ENCODE measurements at places on chromosomes 4 and X.

- DNase-seq: no peak
Measured at GRCh38 chr4:156109943-156110900, 156.6 kb upstream of the CTSO start.

DNA sequence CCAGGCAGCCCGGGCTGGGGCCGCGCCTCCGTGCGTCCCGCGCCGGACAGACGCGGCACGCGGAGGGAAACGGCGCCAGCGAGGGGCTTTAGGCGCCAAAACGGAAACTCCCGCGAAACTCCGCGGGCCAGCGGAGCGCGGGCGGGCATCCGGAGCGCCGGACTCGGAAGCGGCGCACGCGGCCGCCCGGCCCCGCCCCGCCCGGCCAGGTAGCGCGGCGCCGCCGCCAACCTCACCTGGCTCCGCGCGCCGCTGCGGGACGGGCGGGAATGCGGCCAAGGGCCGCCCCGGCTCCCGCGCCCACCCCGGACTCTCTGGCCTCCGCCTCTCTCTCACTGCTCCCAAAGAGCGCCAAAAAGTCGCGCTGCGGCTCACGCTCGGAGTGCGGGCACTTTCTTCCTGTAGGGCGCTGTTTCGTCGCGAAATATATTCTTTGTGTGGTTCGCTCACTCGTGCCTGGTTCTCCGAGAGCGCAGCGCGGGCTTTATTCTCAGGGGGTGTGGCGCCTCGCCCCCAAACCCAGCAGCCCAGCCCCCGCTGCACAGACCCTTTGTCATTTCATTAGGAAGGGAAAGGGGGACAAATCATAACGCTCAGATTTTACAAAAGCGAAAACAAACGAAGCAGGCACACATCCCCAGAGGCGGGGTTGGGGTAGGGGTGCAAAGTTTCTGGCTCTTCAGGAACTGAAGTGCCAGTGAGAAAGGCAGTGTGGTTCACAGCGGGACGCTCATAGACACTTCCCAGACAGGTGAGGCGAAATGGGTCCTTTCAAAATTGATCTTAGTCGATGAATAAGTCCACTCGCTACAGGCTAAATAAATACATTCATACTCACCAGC, 961 bp upstream of the MBNL3 start:
- peak; percentile 35 for DNase-seq

DNA sequence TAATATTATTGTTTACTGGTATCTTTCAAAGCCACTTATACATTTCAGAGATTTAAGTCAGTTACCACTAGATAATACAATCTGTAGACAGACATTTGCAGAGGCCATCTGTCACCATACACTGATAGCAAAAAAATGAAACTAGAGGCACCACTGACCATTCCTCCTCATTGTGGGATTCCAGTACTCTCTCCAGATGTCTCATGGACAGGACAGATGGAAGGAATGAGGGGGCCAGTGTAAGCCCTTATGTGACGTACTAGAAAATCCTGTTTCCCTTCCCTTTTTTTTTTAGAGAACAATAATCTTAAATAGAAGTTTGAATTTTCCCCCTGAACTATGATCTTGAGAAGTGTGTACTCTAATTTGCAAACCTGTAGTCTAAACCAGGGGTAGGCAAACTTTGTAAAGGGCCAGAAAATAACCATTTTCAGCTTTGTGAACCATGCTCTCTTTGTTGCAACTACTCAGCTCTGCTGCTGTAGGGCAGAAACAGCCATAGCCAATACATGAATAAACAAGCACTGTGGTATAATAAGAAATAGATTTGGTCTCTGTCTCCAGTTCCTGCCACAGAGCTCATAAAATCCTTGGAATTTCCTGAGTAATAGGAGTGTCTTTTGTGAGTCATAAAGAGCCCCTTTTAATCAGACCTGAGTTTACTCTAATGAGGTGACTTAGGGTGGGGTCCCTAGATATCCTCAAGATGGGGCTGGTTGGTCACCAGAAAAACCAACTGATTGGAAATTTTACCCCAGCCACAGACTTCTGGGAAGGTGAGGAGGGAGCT, 90.4 kb downstream of the MOSPD2 start:
- DNase-seq: no peak

DNA sequence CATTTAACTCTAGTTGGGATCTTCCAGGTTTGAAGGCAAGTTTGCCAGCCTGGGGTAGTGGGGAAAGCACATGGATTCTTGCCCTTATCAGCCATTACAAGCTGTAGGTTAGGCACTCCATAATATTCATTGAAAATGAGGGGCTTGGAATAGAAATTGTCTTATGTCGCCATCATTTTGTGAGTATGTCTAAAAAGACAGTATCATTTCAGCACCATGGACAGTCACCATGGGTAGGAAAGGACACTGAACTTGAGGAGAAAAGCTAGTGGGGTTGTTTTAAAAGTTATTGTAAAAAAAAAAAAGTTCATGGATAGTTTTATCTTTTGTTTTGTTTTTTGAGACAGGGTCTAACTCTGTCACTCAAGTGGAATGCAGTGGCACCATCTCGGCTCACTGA, 356.1 kb downstream of the HNRNPD start:
- DNase-seq: no peak

DNA sequence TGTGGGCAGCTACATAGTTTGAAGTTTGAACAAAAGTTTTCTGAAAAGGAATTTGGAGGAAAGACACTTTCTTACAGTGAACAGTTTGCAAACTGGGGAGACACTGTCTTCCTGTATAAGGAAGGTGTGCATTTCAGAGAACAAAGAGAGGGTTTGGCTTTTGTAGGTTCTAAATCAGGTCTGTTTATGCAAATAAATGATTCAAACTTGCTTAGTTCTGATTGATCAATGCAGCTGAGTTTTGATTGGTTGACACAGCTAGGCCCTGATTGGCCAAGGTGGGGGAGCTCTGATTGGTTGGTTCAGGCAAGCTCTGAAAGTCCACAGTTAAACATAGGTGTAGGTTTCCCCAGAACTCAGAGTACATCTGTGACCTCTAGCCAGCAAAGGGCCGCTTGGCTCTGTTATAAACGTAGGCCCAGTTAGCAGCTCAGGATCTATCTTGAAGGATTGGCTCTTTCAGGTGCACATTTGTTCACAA, 63.0 kb upstream of the ENPP6 start:
- DNase-seq: no peak

- DNase-seq: no peak
Measured at GRCh38 chrX:106959901-106960300, 39.7 kb downstream of the CLDN2 start.

GRCh38 chr4:6941796-6942195, 32.2 kb downstream of the TBC1D14 start:
- no peak for DNase-seq

- DNase-seq: no peak
Measured at GRCh38 chrX:23052324-23052723, 52.6 kb downstream of the DDX53 start.

- DNase-seq: no peak
Measured at GRCh38 chr4:102246416-102246815, 98.9 kb downstream of the SLC39A8 start.

DNA sequence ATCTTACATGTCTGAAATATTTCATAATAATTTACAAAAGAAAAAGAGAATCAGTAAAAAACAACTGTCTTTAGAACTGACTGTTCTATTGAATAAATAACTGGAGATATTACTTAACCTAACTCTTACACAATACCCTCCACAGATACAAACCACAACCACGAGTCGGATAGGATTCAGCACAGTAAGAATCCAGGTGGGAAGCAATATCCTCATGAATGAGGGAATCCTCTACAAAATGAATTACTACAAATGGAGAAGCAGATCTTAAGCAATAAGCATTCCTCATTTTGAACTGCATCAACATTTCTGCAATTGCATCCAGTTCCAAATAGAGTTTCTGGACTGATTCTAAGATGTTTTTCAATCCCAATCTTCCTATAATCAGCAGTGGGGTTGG, 227.1 kb downstream of the SH2D1A start:
- DNase-seq: no peak

DNA sequence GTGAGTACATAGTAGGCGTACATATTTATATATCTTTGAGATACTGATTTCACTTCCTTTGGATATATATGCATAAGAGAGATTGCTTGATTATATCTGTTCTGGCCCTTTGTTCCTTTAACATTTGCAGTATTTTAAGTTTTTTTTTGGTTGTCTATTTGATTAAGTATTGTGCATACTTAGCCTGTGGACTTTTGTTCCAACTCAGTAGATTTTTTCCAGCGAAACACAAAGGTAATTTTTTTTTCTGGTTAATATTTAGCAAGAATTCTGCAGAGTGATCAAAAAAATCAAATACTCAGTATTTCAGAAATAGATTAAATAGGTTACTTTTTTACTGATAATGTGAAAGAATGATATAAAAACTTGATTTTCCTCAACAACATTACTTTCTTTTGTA, at the start of gene AFM:
TSS of gene AFM (plus strand) at position 388 of the 400 bp plus-strand sequence. CDS start 31 bp downstream, outside the sequence.
- no peak for DNase-seq

- no peak for DNase-seq
Measured at GRCh38 chr4:149465955-149466354, 349.7 kb downstream of the IQCM start.

- no peak for DNase-seq
Measured at GRCh38 chr4:146033149-146033548, 94.5 kb upstream of the ZNF827 start.

GRCh38 chr4:5526080-5526846, 182.1 kb downstream of the EVC2 start:
- DNase-seq: no peak

- no peak for DNase-seq
Measured at GRCh38 chr4:14262221-14262620, 634.7 kb upstream of the BOD1L1 start.

DNA sequence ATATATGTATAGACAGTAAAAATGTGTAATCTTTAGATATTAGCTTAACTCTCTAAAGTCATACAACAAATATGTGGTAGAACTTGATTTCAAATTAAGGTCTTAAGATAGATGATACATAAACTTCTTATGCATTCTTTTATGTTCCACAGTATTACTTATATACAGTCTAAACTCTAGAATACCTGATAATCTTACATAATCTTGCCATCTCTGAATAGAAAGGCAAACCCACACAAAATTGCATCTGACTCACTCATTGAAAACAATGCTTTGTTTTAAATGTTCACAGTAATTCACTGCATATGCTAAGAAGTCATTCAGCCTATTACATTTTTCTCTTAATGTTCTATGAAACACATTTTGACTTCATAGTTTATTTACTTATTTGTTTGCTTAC, 10.1 kb downstream of the SULT1B1 start:
- DNase-seq: no peak

Measured in stimulated activated CD4-positive, alpha-beta T cell treated with anti-CD3 and anti-CD28 coated beads, Interleukin-4, amount 100 ng/mL, for 1 hour (primary cell).